H1 (cell line): ENCODE measurements at places on chromosomes 16 and 17.
A peak's percentile ranks its signal among the peaks of the same experiment; 100 is the strongest.

GRCh38 chr16:76910931-76911330 lies 280.1 kb upstream of the MON1B start:
- DNase-seq, result no peak

- DNase-seq, result no peak
Observed at GRCh38 chr16:54654429-54654828, 276.2 kb upstream of the IRX5 start.

DNA sequence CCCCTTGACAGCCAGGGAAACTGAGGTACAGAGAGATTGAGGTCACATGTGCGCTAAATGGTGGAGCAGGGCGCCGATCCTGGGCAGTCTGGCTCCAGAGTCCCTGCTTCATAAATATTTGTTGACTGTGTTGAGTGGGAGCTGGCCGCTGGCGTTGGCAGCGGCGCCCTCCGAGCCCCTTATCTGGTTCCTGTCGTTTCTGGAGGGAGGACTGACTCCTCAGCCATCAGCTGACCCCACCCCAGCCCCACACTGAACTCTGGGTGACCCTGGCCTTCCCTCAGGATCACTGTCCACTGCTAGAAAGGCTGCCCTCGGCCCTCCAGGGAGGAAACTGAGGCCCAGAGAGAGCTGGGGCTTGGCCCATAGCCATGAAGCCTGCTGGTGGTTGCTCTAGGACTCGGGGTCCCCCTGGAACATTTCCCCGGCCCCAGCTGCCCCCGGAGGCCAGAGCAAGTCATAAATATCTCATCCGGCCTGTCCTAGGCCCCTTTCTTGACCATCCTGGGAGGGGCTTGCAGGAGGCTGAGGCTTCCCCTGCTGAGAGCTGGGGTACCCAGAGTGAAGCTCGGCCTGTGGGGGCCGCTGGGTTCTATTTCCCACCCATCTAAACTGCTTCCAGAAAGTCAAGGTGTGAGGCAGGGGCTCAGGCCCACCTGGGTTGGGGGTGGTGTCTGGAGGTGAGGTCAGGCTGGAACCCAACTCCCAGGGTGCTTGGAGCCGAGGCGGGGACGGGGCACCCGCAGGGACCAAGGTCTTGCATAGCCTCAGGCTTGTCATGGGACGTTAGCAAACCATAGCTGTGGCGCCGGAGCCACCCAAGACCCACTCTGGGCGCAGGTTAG lies 51.7 kb upstream of the GSE1 start:
- peak; percentile 50 for DNase-seq

DNA sequence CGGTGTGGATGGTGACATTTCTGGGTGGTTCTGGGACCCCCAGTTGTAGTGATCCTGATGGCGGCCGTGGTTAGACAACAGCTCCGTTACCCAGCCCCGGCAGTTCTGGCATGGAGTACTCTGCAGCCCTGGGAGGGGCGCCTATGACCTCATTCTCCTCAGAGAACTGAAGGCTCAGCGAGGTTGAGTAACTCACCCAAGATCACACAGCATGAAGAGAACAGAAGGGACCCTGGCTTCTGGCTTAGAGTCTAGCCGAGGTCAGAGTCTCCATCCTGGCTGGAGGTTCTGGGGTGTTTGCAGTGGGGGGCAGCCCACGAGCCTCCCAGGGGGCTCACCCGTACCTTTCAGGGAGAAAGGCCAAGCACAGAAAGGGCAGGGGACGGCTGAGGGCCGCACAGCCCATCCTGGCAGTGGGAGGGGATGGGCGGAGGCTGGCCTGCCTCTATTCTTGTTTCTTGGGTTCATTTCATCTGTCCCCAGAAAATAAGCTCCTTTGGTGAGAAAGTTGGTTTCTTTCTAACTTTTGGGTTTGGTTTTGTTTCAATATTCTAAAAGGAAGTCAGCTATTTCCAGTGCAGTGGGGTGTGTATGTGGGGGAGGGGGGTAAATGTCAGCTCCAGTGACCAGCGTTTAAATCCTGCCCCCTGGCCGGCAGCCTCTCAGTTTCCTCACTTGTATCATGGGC lies 13.2 kb downstream of the ZFPM1 start:
- DNase-seq, result no peak

- peak; percentile 56 for DNase-seq
Observed at GRCh38 chr17:76709077-76709950, 1.5 kb downstream of the MXRA7 start.

GRCh38 chr16:71499775-71500364 lies 10.7 kb upstream of the ZNF19 start:
- DNase-seq, result peak; percentile 60

- no peak for DNase-seq
Observed at GRCh38 chr17:40824015-40824832, 1.8 kb upstream of the KRT10 start.

GRCh38 chr16:62386411-62386810 lies 350.2 kb upstream of the CDH8 start:
- DNase-seq, result no peak

DNA sequence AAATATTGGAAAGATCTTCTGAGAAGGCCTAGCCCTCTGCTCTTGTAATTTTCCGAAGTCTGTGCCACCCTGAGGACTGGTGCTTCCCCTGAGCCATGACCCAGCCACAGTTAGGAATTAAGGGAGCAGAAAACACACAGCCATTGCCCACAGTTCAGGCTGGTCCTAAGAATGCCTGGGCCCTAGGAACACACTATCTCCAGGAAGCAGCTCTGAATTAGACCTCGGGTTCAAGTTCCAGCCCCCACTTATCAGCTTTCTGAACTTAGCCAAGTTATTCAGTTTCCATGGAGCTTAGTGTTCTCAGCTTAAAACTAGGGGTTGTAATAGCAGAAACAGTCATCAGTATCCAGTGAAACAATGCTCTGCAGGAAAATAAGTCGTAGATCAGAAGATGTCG lies 56.0 kb downstream of the CDH13 start:
- DNase-seq, result no peak

GRCh38 chr16:81315271-81316175 lies 761 bp downstream of the GAN start:
- no peak for DNase-seq
